ENCODE measurements at places on chromosomes 11 and 22.
A peak's percentile ranks its signal among the peaks of the same experiment; 100 is the strongest.

DNA sequence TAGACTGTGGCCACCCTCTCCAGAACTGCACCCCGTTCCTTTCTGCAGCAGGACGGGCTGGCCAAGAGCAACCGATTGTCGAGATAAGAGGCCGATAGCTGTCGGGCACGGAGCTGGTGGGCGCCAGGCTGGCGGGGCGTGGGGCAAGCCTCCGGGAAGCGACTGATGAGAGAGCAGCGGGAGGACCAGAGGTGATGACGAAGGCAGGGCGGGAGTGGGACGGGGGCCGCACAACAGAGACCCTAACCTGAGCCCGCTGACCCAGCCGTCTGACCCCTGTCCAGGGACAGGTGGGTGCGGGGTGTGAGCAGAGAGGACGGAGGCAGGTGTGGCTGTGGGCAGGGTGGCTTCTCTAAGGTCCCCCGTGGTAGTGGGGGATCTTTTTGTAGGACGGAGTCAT, 7.3 kb upstream of the BRSK2 start:
- DNase-seq, result no peak

- no peak for DNase-seq
Measured at GRCh38 chr11:78351193-78351592, 66.4 kb downstream of the GAB2 start.

DNA sequence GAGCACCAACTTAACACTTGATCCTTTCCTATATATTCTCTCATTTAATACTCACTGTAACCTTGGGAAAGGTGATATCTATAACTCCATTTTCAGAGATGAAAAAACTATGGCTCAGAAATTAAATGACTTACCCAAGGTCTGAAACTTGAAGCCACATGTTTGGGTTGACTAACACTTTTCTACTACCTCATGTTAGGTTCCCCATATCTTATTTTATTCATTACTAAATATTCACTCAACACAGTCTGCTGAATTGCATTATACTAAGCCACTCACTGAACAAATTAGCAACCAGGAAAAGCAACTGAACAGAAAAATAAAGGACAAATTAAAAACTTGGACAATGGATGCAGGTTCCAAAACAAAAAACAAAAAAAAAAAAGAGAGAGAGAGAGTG, 59.9 kb downstream of the FAM168A start:
- DNase-seq, result no peak

- no peak for DNase-seq
Measured at GRCh38 chr11:61332281-61332796, 566 bp downstream of the DDB1 start.

- no peak for DNase-seq
Measured at GRCh38 chr11:72239313-72239848, 4.6 kb downstream of the PHOX2A start.

GRCh38 chr11:30585892-30586250, 282 bp downstream of the MPPED2 start:
- no peak for DNase-seq

GRCh38 chr11:118870396-118871343, 13.0 kb upstream of the CXCR5 start:
- no peak for DNase-seq

- no peak for DNase-seq
Measured at GRCh38 chr11:41398175-41398574, 61.3 kb downstream of the LRRC4C start.

GRCh38 chr22:28674121-28674563, 5.5 kb downstream of the TTC28 start:
- DNase-seq, result no peak

DNA sequence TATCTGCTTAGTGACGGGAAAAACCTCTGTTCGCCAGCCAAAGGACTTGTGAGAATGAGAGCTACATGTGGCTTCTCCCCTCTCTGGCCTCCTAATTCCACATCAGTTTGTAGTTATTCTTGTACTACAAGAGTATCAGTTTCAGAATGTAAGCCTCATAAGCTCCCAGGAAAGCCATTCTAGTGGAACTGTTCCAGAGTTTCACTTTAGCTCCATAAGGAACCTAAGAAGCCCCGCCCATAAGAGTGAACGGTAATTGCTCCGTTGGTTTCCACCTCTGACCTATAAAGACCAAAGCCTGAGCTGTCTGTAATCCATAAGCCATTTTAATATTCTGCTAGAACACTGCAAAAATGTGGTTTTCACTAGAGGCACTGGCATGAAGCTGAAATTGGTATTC, 53.0 kb downstream of the SIK3 start:
- no peak for DNase-seq

DNA sequence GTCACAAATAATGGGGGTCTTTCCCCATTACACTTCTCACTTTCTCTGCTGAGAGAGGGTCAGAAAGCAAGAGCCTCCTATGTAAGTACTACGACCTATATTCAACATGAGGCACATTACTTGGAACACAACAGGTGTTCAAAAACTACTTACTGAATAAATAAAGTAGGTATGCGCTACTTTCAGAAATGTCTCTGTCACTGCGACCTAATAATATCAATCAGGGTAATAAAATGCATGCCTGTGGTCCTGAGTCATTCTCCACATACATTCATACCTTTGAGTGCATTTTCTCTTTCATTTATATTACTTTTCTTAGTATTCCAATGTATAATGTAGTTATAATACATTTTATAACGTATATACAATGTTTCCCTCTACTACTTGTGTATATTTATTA, 838.9 kb downstream of the DLG2 start:
- DNase-seq, result no peak

GRCh38 chr11:1839924-1840779, 1.4 kb downstream of the TNNI2 start:
- DNase-seq, result no peak

DNA sequence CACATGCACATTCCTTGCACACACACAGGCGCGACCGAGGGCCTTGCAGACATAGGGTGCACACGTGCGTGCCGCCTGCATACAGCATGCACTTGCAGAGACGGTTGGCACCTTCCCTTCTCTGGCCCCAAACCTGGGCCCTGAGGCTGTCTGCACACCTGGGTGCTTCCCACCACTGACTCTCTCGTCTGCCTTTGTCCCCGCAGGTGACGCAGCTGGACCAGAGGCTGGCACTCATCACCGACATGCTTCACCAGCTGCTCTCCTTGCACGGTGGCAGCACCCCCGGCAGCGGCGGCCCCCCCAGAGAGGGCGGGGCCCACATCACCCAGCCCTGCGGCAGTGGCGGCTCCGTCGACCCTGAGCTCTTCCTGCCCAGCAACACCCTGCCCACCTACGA, 38.0 kb downstream of the CDKN1C start:
- no peak for DNase-seq

DNA sequence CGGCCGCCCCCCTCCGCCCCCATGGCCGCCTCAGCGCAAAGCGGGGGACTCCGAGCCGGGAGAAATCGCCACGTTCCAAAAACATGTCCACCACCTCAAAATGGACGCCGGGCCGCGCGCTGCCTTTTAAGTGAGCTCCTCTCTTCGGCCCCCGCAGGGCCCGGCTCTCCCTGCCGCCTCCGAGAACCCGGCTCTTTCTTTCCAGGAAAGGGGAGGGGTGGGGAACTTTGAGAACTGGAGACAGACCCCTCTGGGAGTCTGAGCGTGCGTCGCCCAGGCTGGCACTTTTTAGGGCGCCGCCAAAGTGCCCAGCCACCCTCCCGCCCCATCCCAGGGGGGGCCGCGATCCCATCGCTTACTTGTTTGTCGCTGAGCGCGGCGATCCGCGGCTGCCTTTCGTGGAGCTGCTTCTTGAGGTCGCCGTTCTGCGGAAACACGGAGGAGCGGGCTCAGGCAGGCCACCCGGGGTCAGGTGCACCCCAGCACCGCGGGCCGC, 1.6 kb downstream of the PHF21B start:
- peak; percentile 13 for DNase-seq

- DNase-seq, result peak; percentile 83
Measured at GRCh38 chr11:116311206-116311605, 461.6 kb downstream of the BUD13 start.

- DNase-seq, result no peak
Measured at GRCh38 chr11:121716060-121716459, 263.3 kb upstream of the SORL1-AS1 start.

- no peak for DNase-seq
Measured at GRCh38 chr11:32341620-32342613, 93.4 kb downstream of the WT1 start.

GRCh38 chr11:45511566-45511965, 153.9 kb downstream of the CHST1 start:
- no peak for DNase-seq

DNA sequence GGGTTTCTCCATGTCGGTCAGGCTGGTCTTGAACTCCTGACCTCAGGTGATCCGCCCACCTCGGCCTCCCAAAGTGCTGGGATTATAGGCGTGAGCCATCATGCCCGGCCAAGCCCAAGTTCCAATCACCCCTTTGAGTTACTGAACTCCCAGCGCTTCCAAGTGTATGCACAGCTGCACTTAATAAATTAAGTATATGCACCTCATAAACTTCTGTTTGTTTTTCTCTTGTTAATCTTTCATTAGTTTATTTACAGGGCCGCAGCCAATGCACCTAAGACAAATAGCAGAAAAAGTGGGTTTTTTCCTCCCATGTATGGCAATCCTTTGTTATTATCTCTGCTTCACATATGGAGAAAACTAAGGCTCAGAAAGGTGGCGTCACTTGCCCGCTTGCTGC, 21.3 kb downstream of the SYN3 start:
- DNase-seq, result peak; percentile 2

GRCh38 chr11:6216501-6216900, 11.1 kb downstream of the C11orf42 start:
- no peak for DNase-seq

- no peak for DNase-seq
Measured at GRCh38 chr11:3617990-3618389, 23.8 kb downstream of the ART5 start.

GRCh38 chr11:130001461-130002351, 929 bp downstream of the PRDM10 start:
- DNase-seq, result peak; percentile 3

GRCh38 chr11:113906516-113906915, 1.9 kb downstream of the HTR3B start:
- no peak for DNase-seq

GRCh38 chr11:125468852-125469251, 27.2 kb downstream of the FEZ1 start:
- no peak for DNase-seq

DNA sequence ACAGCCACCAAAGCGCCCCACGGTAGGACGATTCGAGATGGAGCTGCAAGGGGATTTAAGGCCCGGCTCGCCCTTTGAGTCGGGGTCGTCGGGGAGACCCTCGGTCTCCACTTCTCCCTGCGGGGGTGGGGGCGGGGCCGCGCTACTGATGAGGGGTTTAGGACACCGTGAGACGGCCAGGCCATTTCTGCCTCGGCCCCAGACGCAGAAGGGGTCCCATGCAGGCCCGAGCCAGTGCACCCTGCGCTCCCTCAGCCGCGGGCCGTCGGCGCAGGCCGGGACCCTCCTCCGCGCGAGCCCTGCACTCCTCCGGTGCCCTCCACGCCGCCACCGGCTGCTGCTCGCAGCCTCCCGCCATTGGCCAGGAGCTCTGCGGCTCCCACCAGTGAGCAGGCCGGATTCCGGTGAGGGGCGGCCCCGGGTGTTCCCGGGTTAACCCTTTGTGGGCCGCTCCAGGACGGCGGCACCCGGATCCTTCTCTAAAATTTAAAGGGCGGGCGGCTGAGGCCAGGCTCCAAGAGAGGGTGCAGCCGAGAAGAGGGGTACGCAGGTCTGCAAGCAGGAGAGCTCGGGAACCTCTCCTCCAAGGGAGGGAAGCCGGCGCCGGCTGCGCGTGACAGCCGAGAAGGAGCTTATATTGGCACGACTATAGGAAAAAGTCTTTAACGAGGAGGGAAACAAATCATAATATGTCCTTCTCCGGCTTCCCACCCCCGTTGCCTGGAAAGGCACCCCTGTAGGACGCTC, 18.0 kb downstream of the CREB3L1 start:
- peak; percentile 49 for DNase-seq

DNA sequence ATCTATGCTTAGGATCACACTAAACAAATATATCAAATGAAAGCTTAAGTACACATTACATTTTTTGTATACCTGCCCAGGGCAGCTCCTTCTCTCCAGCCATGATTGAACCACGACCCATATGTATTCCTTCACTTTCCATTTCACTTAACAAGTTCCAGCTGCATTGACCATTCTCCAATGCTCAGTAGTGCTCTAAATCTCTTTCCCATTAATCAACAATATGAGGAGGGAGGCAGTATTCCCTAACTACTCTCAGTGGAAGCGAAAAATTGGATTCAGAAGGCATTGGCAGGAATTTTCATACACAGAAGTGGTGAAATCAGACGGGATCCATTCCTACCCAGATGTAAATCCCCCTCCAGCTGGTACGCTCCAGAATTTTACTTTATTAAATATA, 372.0 kb upstream of the LUZP2 start:
- no peak for DNase-seq

GRCh38 chr11:123479048-123479837, 49.2 kb downstream of the GRAMD1B start:
- no peak for DNase-seq

GRCh38 chr11:33869481-33870422, 22.1 kb downstream of the LMO2 start:
- peak; percentile 14 for DNase-seq

DNA sequence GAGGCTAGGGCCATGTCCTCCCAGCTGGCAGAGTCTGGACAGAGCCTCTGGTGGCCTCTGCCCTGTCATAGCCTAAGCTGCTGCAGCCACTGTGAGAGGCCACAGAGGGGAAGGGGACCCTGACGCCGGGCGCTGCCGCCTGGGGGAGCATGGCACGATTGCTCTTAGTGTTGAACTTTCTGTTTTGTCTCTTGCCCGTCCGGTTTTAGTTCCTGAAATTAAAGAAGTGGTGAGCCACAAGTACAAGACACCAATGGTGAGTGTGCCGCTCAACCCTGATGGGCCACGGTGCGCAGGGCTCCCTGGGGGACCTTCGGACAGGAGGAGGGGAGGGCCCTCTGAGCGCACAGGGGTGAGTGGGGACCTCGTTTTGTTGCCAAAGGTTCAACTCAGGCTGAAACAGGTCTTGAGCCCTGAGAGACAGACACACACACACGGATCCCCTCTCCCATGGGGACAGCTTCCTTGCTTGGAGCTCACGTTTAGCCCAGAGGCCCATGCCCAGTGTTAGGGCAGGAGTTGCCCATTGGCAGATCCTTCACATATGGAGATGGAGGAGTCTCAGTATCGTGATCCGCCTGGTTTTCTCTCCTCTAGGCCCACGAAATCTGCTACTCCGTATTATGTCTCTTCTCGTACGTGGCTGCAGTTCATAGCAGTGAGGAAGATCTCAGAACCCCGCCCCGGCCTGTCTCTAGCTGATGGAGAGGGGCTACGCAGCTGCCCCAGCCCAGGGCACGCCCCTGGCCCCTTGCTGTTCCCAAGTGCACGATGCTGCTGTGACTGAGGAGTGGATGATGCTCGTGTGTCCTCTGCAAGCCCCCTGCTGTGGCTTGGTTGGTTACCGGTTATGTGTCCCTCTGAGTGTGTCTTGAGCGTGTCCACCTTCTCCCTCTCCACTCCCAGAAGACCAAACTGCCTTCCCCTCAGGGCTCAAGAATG, 23.8 kb downstream of the MYBPC3 start:
- no peak for DNase-seq

Measured in NCI-H748 treated with DMSO at 0.1 percent for 48 hours (cell line).